ENCODE measurements at places on chromosomes 7 and 10.

DNA sequence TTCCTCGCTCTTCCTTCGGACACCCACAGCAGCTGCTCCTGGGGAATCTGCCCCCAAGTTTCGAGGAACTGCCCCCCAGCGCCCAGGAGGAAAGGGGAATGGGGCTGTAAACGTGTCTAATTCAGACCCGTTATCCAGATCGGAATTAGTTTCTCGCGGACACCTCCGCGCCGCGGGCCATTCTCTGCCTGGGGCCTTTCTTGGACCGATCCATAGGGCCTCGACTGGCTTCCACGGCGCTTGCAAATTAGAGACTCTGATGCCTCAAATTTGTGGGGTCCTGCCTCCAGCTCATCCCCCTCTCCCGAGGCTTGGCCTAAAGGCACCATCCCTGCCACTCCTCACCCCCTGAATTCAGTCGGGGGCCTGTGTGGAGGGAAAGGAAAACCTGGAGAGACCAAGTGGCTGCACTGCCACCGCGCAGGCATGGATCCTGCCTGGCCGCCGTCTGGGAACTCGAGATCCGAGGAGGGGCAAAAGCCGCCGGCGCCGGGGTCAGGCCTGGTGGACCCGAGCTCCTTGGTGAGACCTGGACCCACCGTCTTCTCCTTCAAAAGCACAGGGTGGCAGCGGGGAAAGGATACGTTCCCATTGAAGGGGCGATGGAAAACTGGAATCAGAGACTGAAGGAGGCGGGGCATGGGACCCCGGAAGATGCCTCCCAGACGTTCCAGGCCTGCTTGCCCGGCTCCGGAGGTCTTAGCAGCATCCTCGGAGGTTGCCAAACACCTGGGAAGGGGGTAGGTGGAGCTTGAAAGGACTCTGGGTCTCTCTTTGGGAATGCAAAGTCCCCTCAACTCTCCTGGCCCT is 13.7 kb downstream of the LBX1 start:
- H3K27me3 ChIP-seq = peaks cover 60% of the 10 kb centered on the region
- H3K4me1 ChIP-seq = peaks cover 32% of the 10 kb centered on the region
- H3K27ac ChIP-seq = no peak overlapping the region
- DNase-seq = no peak
- no peaks in the 10 kb centered on the region for H3K36me3 ChIP-seq

- no peaks in the 10 kb centered on the region for H3K4me1 ChIP-seq
- H3K36me3 ChIP-seq = no peaks in the 10 kb centered on the region
- no peak overlapping the region for H3K27ac ChIP-seq
- DNase-seq = no peak
Observed at GRCh38 chr10:122204691-122205489, 66.2 kb upstream of the BTBD16 start.

- no peak overlapping the region for H3K27ac ChIP-seq
- DNase-seq = no peak
- H3K27me3 ChIP-seq = no peaks in the 10 kb centered on the region
- H3K4me3 ChIP-seq = no peak overlapping the region
- no peaks in the 10 kb centered on the region for H3K36me3 ChIP-seq
Observed at GRCh38 chr7:16234493-16235146, 186.7 kb downstream of the CRPPA start.

DNA sequence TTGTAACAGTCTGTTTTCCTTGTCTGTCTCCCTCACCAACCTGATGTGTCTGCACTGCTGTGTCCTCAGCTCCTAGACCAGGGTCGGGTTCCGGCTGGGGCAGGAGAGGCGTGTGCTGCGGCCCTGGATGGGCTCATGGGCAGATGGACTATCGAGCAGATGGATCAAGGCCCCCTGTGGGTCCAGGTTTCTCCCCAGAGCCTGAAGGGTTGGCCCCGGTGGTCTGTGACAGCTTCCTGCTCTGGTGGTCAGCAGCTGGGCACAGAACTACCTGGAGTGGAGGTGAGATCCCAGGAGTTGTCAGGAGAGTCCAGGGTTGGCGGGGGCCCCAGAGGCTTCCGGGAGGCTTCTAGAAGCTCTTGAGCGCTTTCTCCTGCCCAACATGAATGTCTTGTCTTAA is 75.1 kb downstream of the GRK5 start:
- H3K4me1 ChIP-seq = peaks cover 61% of the 10 kb centered on the region
- H3K36me3 ChIP-seq = peaks cover 2% of the 10 kb centered on the region
- no peak for DNase-seq
- no peak overlapping the region for H3K4me3 ChIP-seq

- DNase-seq = no peak
- no peaks in the 10 kb centered on the region for H3K36me3 ChIP-seq
- H3K4me1 ChIP-seq = no peaks in the 10 kb centered on the region
- H3K27ac ChIP-seq = no peak overlapping the region
Observed at GRCh38 chr10:76085002-76085816, 653.8 kb downstream of the LRMDA start.

All from activated B cell treated with CpG ODN at 0.5 μM for 24 hours (primary cell).